Activated CD4-positive, alpha-beta memory T cell treated with anti-CD3 and anti-CD28 coated beads for 36 hours (primary cell): ENCODE measurements at places on chromosomes 16 and 17. TPM values are rescaled to one million over a fixed set of nuclear protein-coding genes. Genes with fewer than 3 reads are reported as not detected.
A peak's percentile ranks its signal among the peaks of the same experiment; 100 is the strongest.

The CLEC3A gene
- total RNA-seq: not detected

The CES3 gene
- total RNA-seq: 3.0 TPM

The LPO gene
- not detected for total RNA-seq

The CD7 gene
- total RNA-seq: 570 TPM

DNA sequence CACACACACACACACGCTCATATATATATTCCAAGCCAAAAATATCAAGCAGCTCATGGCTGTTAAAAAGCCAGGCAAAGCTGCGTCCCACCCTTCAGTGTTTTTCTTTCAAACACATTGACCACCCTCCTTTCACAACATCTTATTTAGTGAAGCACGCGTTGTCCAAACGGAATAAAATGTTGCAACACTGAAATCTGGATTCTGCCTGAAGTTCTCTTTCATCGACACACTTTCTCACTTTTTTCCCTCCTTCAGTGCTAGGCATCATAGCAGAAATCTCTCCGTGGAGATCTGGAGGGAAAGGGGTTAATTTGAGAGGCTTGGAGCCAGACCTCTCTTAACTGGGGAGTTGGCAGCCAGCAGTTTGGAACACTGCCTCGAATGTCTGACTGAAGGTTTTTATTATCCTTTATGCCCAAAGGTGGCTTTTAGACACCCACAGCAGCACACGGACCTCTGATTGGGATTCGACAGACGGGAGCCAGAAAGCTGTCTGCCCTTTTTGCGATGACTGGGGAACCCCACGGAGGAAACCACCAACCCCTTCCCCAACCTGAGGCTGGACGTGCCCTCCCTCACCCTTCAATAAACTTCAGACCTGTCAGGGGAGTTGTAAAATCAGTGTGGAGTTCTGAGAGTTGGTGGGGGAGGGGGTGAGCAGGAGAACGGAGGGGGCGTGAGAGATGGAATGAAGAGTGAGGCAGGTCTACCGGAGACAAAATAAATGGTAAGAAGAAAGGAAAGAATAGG lies 833.6 kb upstream of the SOX9 start:
- H3K27ac ChIP-seq: no peak overlapping the region
- H3K27me3 ChIP-seq: no peaks in the 10 kb centered on the region

DNA sequence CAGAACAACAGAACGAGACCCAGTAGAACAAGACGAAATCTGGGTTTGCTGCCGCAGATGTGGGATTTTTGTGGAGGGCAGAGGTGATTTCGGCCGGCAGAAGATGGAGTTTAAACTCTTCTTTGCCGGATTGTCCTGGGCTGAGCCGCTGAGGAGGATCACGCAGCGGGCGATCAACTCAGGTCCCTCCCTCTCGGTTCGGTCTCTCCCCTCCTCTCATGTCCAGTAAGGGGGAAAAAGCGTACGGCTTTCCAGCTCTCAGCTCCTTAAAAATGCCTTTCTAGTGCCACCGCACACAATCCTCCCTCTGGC lies 2.5 kb downstream of the PHF12 start:
- H3K4me1 ChIP-seq: peaks cover 48% of the 10 kb centered on the region
- H3K27ac ChIP-seq: peak overlapping the region; percentile 96
- H3K4me3 ChIP-seq: peak overlapping the region; percentile 95
- DNase-seq: peak; percentile 19
- H3K36me3 ChIP-seq: peaks cover 37% of the 10 kb centered on the region

The LUC7L3 gene
- total RNA-seq: 137 TPM

DNA sequence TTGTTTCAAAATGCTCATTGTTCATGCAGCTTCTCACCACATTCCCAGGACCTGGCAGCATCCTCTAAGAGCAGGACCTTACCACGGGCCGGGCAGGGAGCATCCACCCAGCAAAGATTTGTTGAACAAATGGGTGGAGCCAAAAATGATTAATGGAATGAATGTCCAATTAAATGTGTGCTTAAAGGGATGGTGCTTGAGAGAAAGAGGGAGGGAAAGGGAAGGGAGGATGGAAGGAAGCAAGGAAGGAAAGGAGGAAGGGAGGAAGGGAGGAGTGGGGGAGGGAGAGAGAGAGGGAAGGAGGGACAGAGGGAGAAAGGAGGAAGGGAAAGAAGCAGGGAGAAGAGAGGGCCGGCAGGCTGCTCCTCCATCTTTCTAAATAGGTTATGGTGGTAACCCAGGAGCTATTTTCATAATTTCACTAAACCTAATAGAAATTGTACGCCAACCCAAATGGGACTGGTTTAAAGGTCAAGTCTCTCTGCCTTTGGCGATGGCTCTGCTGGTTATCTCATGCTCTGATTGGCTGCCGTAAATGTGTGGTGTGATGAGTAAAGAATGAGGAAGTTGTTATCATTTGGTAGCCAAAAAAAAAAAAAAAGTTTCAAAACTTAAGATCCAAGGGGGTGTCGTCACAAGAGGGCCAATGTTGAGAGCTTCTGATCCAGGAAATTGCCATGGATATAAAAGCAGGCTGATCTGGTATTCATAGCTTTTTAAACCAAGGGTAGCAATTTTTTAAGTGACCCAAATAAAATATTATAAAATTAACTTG lies 126.7 kb upstream of the FOXF1 start:
- H3K27me3 ChIP-seq: peaks cover 13% of the 10 kb centered on the region
- H3K36me3 ChIP-seq: no peaks in the 10 kb centered on the region
- H3K27ac ChIP-seq: no peak overlapping the region
- no peak for DNase-seq

The PNPO gene
- 34.4 TPM for total RNA-seq

GRCh38 chr16:2818272-2818876 lies 1.3 kb downstream of the PRSS21 start:
- DNase-seq: no peak
- H3K4me1 ChIP-seq: no peaks in the 10 kb centered on the region
- H3K27ac ChIP-seq: no peak overlapping the region
- H3K36me3 ChIP-seq: no peaks in the 10 kb centered on the region
- H3K27me3 ChIP-seq: no peaks in the 10 kb centered on the region
- no peak overlapping the region for H3K4me3 ChIP-seq

The PLD6 gene
- total RNA-seq: 9.3 TPM

- H3K36me3 ChIP-seq: peaks cover 2% of the 10 kb centered on the region
- peaks cover 73% of the 10 kb centered on the region for H3K4me1 ChIP-seq
- no peak overlapping the region for H3K4me3 ChIP-seq
- no peaks in the 10 kb centered on the region for H3K27me3 ChIP-seq
- DNase-seq: no peak
- no peak overlapping the region for H3K27ac ChIP-seq
These were observed 5.3 kb downstream of the NLK start for GRCh38 chr17:28047806-28048205.

GRCh38 chr17:2400474-2400866 lies 390 bp downstream of the MNT start:
- no peaks in the 10 kb centered on the region for H3K36me3 ChIP-seq
- H3K27me3 ChIP-seq: no peaks in the 10 kb centered on the region
- H3K4me3 ChIP-seq: peak overlapping the region; percentile 96
- peak overlapping the region; percentile 98 for H3K27ac ChIP-seq

DNA sequence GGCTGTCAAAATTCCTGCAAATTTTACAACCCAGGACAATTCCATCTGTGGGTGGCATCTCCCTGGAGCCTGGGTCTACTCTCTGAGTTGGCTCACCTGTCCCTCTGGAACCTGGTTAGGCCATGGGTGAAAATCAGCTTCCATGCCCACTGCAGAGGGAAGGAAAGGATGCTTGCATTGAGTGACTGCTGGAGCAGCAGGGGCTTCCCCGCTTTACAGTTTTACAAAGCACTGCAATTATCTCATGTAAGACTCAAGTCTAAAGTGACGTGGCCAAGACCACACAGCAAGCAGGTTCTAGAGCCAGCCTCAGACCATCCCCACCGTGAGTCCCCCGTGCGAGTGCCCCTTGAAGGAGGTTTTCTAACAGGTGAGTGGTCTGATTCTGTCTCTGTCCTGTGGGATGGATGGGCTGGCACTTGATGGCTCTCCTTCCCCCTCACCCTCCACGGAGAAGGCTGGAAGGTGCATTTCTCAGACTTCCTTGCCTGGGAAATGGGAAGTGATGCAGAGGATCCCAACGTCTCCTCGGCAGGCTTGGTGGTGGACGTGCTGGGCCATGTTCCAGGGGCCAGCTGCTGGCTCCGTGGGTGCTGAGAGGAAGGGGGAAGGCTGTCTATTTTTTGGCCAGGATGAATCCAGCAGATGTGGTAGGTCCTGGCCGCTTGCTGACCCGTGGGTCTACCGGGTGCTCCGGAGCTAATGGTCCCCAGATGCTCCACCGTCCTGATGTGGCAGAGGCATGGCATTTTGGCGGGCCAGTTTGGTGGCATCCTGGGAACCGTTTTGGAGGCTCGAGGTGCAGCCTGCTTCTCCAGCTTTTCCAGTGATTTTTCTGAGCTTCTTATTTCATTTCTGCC lies 26.3 kb upstream of the CBX4 start:
- no peak overlapping the region for H3K27ac ChIP-seq
- peaks cover 25% of the 10 kb centered on the region for H3K27me3 ChIP-seq
- no peak for DNase-seq
- no peak overlapping the region for H3K4me3 ChIP-seq
- no peaks in the 10 kb centered on the region for H3K4me1 ChIP-seq
- H3K36me3 ChIP-seq: no peaks in the 10 kb centered on the region

The ABCC11 gene
- 0.33 TPM for total RNA-seq

The CRISPLD2 gene
- total RNA-seq: 0.41 TPM

GRCh38 chr17:37110746-37111145 lies 162.0 kb downstream of the AATF start:
- no peak for DNase-seq
- H3K4me1 ChIP-seq: no peaks in the 10 kb centered on the region
- H3K4me3 ChIP-seq: no peak overlapping the region

DNA sequence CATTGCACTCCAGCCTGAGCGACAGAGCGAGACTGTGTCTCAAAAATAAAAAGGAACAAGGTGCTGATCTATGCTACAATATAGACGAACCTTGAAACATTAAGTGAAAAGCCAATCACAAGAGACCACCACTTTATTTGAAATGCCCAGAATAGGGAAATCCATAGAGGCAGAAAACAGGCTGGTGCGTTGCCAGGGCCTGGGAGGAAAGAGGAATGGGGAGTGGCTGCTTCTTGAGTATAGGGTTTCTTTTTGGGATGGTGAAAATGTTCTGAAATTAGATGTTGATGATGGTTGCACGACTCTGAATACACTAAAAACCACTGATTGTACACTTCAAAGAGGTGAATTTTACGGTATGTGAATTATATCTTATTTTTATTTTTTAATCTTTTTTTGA lies 20.3 kb upstream of the GLIS2 start:
- H3K4me1 ChIP-seq: no peaks in the 10 kb centered on the region
- H3K27me3 ChIP-seq: peaks cover 4% of the 10 kb centered on the region
- H3K27ac ChIP-seq: no peak overlapping the region
- H3K4me3 ChIP-seq: no peak overlapping the region

The KRT26 gene
- total RNA-seq: not detected

DNA sequence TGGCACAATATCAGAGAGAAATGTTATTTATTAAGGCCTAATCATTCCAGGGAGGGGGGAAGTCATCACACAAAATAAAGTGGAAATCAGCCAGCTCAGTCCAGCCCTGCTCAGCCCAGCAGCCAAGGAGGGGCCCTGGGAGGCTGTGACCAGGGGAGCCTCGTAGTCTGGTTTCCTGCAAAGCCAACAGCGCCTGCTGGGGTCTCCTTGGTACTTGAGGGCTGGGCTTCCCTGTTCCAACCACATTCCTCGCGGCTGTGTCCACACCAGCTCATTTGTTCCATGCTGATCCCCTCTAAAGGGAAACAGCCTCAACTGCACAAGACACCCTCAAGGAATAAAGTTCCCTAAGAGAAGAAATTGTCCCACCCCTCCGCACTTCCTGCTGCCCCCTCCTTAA lies 154.0 kb downstream of the TMEM132E start:
- H3K4me1 ChIP-seq: no peaks in the 10 kb centered on the region
- H3K27me3 ChIP-seq: no peaks in the 10 kb centered on the region
- no peak overlapping the region for H3K4me3 ChIP-seq

The SLC6A4 gene
- not detected for total RNA-seq

DNA sequence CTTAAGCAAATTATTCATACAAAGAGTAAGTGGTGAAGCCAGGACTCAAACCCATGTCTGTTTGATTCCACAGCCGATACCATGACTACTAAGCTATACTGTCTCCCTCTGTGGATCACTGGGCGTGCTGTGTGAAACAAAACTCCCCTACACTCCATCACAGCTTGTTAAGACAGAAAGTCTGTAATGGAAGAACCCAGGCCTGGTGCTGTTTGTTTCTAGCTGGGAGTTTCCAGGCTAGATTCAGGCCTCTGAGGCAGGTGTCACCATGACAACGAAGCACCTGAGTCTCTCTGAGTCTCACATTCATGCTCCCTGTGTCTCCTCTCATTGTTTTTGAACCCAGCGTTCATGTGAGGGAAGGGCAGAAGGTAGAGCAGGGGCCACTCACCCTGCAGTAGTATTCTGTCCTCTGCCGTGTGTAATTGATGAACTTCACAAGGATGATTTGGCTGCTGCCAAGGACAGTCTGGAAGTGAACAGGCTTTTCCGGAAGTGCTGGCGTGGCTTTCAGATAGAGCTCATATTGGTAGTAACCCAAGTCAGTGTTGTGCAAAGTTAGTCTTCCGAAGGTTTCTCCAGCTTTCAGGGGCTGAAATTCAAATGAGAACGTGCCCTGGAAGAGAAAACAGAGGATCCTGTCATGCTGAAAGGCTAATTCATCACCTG lies 8.6 kb upstream of the VAC14 start:
- DNase-seq: no peak
- H3K4me1 ChIP-seq: peaks cover 5% of the 10 kb centered on the region
- H3K27ac ChIP-seq: no peak overlapping the region
- H3K36me3 ChIP-seq: no peaks in the 10 kb centered on the region
- H3K4me3 ChIP-seq: no peak overlapping the region
- H3K27me3 ChIP-seq: peaks cover 16% of the 10 kb centered on the region

DNA sequence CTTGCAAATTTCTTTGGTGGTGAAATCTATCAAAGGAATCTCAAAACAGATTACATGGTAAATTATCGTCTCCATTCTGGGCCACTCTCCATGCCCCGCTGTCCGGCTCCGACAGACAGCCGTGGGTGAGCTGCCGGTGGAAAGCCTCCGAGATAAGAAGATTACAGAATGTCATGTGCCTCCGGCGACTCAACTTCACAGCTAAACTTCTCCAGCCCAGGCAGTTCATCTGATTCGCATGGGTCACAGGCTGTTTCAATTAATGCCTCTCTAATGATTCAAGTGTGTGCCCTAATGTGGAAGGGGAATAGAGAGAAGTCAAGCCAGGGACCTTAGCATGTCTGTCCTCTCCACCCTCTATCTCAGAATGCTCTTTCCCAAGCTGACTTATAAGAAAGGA lies 520.8 kb upstream of the ZFHX3 start:
- DNase-seq: no peak
- no peaks in the 10 kb centered on the region for H3K36me3 ChIP-seq
- no peak overlapping the region for H3K4me3 ChIP-seq
- no peak overlapping the region for H3K27ac ChIP-seq
